Progenitor cell of endocrine pancreas (in vitro differentiated cells): ENCODE measurements at places on chromosomes 13 and 19.

DNA sequence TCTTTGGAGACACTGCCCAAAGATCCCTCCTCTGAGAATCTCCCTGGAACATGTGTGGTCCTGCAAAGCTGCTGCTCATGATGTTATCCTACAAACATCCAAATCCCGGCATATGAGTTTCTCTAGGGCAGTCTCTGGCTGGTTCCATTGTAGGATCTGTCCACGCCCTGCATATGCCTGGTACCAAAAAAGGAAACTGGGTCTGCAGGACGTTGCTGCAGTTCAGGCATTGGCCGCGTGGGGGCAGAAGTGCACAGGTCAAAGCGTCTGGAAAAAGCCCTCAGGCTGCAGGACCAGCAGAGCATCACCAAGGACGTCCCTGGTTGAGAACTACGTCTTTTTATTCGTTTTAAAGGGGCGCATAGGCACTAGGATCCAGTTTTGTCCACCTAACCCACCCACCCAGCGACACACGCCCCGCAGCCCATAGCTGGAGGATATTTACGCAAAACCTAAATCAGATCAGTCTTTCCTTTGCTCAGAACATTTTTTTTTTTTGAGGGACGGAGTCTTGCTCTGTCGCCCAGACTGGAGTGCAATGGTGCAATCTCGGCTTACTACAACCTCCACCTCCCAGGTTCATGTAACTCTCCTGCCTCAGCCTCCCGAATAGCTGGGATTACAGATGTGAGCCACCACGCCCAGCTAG lies 12.9 kb upstream of the ZNF564 start:
- peak; percentile 90 for DNase-seq
- H3K4me3 ChIP-seq = no peak overlapping the region
- no peaks in the 10 kb centered on the region for H3K4me1 ChIP-seq
- H3K27ac ChIP-seq = peak overlapping the region; percentile 5
- H3K36me3 ChIP-seq = no peaks in the 10 kb centered on the region

- H3K4me3 ChIP-seq = no peak overlapping the region
- no peaks in the 10 kb centered on the region for H3K27me3 ChIP-seq
- peaks cover 1% of the 10 kb centered on the region for H3K36me3 ChIP-seq
- H3K27ac ChIP-seq = no peak overlapping the region
- DNase-seq = no peak
These were observed 2.1 kb downstream of the ZNF331 start for GRCh38 chr19:53540091-53540490.

- H3K27me3 ChIP-seq = no peaks in the 10 kb centered on the region
- peak within 1 kb of the TSS; percentile 96 for H3K27ac ChIP-seq
- H3K36me3 ChIP-seq = peaks cover 4% of the 10 kb centered on the region
- H3K4me3 ChIP-seq = peak within 1 kb of the TSS; percentile 89
- peaks cover 38% of the 10 kb centered on the region for H3K4me1 ChIP-seq
- DNase-seq = peak; percentile 69
These were observed at the start of gene ZFP36 for GRCh38 chr19:39406656-39407409. ZFP36 (plus strand) TSS chr19:39406847; CDS start chr19:39406905, 58 bp downstream.

GRCh38 chr19:1384478-1385110 lies 887 bp downstream of the NDUFS7 start:
- peak overlapping the region; percentile 82 for H3K4me3 ChIP-seq
- no peak for DNase-seq
- H3K4me1 ChIP-seq = peaks cover 8% of the 10 kb centered on the region
- peak overlapping the region; percentile 57 for H3K27ac ChIP-seq
- no peaks in the 10 kb centered on the region for H3K27me3 ChIP-seq
- peaks cover 8% of the 10 kb centered on the region for H3K36me3 ChIP-seq

GRCh38 chr13:53848366-53848961 lies 819.9 kb downstream of the OLFM4 start:
- no peak overlapping the region for H3K4me3 ChIP-seq
- no peaks in the 10 kb centered on the region for H3K36me3 ChIP-seq
- no peak overlapping the region for H3K27ac ChIP-seq
- no peaks in the 10 kb centered on the region for H3K4me1 ChIP-seq
- no peak for DNase-seq

GRCh38 chr19:49132974-49133609 lies 13.7 kb downstream of the PPFIA3 start:
- peaks cover 37% of the 10 kb centered on the region for H3K27me3 ChIP-seq
- no peak for DNase-seq
- H3K27ac ChIP-seq = peak overlapping the region; percentile 20
- H3K4me1 ChIP-seq = no peaks in the 10 kb centered on the region
- peaks cover 2% of the 10 kb centered on the region for H3K36me3 ChIP-seq

DNA sequence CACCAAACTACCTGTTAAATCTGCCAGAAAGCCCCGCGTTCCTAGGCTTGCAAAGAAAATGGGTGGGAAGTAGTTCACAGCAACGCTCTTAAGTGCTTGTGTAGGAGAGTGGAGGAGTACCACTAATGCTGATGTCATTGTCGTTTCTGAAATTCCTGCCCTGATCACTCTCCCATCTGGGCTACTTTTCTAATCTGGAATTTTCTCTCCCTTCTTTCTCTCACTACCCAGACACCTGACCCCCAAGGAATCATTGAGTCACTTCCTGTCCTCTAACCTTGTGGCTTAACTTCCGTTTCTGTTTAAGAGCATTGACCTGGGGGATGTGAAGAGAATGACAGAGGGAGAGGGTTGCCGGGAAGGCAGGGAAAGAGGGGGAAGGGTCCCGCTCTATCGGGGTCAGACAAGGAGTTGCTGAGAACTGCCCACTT lies 98.7 kb downstream of the STARD13 start:
- H3K4me1 ChIP-seq = peaks cover 7% of the 10 kb centered on the region
- no peak overlapping the region for H3K4me3 ChIP-seq
- H3K27ac ChIP-seq = no peak overlapping the region
- H3K36me3 ChIP-seq = no peaks in the 10 kb centered on the region

DNA sequence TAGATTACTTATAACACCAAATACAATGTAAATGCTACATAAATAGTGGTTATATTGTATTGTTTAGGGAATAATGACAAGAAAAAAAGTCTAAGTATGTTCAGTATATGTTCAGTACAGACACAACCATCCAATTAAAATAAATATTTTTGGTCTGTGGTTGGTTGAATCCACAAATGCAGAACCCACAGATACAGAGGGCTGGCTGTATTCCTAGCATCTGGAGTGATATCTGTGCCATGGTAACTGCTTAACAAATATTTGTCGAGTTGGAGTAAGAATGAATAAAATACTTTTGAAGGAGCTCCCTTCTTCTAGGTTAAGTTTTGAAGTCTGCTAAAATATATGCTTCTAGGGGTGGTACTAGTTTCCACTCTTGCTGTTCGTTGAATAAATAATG lies 241.0 kb downstream of the KLF5 start:
- peak overlapping the region; percentile 15 for H3K27ac ChIP-seq
- H3K4me1 ChIP-seq = peaks cover 18% of the 10 kb centered on the region
- no peak overlapping the region for H3K4me3 ChIP-seq
- no peak for DNase-seq
- H3K36me3 ChIP-seq = no peaks in the 10 kb centered on the region

- H3K36me3 ChIP-seq = no peaks in the 10 kb centered on the region
- peaks cover 44% of the 10 kb centered on the region for H3K27me3 ChIP-seq
These were observed 23.7 kb upstream of the SEMA6B start for GRCh38 chr19:4582980-4583842.

- peaks cover 2% of the 10 kb centered on the region for H3K27me3 ChIP-seq
- H3K4me1 ChIP-seq = no peaks in the 10 kb centered on the region
- H3K27ac ChIP-seq = no peak overlapping the region
- no peak for DNase-seq
- no peak overlapping the region for H3K4me3 ChIP-seq
These were observed 83.6 kb downstream of the C1QTNF9 start for GRCh38 chr13:24392972-24393371.

- H3K4me3 ChIP-seq = no peak overlapping the region
- peaks cover 1% of the 10 kb centered on the region for H3K4me1 ChIP-seq
- H3K27ac ChIP-seq = no peak overlapping the region
These were observed 47.9 kb downstream of the CEBPG start for GRCh38 chr19:33421368-33421767.

- no peaks in the 10 kb centered on the region for H3K36me3 ChIP-seq
- no peaks in the 10 kb centered on the region for H3K27me3 ChIP-seq
- no peak for DNase-seq
- H3K27ac ChIP-seq = no peak overlapping the region
These were observed 50.2 kb downstream of the MTMR6 start for GRCh38 chr13:25237083-25237482.

DNA sequence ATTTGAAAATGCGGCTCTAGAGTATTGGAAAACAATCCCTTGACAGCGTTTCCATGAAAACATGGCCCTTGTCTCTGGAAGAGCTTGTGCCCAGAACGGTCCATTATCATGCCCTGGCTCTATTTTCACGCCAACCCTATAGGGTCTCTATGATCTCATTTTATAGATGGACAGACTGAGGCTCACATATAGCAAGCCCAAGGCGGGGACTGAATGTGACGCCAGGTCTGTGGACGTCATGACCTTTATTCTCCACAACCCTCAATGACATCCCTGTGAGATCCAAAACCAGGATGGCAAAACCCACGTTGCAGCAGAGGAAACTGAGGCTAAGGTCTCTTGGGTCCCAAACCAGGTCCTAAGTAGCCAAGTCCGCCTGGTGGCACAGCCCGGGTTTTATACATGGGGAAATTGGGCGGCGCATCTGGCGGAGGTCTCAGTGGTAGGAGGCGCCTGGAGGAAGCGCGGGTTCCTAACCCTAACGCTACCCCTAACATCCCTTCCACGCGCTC lies 425 bp upstream of the COLGALT1 start:
- peaks cover 3% of the 10 kb centered on the region for H3K36me3 ChIP-seq
- H3K27me3 ChIP-seq = no peaks in the 10 kb centered on the region
- no peak for DNase-seq
- no peaks in the 10 kb centered on the region for H3K4me1 ChIP-seq

DNA sequence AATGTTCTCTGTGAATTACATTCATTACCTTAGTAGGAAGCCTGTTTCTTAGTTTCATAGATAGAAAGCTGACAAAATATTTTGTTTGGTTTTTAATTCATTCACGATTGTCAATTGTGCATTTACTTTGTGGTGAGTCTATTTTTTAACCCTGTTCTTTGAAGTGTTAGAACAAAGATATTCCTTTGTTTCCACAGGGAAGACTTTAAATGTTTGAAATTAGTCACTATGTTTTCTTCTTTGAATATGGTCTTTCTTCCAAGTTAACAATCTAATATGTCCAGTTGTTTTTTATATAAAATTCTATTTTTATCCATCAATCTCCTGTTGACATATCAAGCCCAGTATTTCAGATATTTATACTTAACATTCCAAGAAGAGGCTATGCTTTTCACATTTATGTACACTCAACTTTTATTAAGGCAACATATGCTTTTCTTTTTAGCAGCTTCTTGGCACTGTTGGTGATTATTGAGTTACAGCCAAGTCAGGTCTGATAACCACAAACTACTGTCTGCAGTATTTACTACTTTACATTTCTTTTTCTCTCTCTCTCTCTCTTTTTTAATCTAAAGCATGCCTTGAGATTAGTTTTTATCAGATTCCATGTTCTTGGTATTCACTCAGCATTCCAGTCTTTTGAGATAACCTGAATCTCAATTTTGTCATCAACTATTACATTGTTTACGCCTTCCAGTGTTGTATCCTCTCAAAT lies 812.8 kb upstream of the SLC10A2 start:
- DNase-seq = no peak
- peaks cover 11% of the 10 kb centered on the region for H3K4me1 ChIP-seq
- H3K36me3 ChIP-seq = no peaks in the 10 kb centered on the region
- no peaks in the 10 kb centered on the region for H3K27me3 ChIP-seq
- H3K27ac ChIP-seq = no peak overlapping the region
- H3K4me3 ChIP-seq = no peak overlapping the region

GRCh38 chr19:35116072-35116801 lies 614 bp downstream of the FXYD3 start:
- H3K4me3 ChIP-seq = peak overlapping the region; percentile 61
- H3K4me1 ChIP-seq = peaks cover 27% of the 10 kb centered on the region
- peaks cover 14% of the 10 kb centered on the region for H3K27me3 ChIP-seq
- DNase-seq = no peak
- H3K27ac ChIP-seq = peak overlapping the region; percentile 82

GRCh38 chr13:73698859-73699258 lies 435.3 kb downstream of the KLF12 start:
- no peak overlapping the region for H3K4me3 ChIP-seq

DNA sequence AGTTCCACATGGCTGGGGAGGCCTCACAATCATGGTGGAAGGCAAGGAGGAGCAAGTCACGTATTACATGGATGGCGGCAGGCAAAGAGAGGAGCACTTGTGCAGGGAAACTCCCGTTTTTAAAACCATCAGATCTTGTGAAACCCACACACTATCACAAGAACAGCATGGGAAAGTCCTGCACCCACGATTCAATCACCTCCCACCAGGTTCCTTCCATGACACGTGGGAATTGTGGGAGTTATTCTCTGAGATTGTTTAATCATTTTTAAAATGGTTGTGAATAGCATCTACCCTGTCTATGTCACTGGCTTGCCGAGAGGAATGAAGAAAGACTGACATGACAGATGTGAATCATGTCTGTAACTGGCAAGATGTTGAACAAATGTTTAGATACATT lies 301.7 kb downstream of the HS6ST3 start:
- no peak overlapping the region for H3K4me3 ChIP-seq
- no peaks in the 10 kb centered on the region for H3K27me3 ChIP-seq
- H3K27ac ChIP-seq = no peak overlapping the region
- no peaks in the 10 kb centered on the region for H3K36me3 ChIP-seq
- no peaks in the 10 kb centered on the region for H3K4me1 ChIP-seq

DNA sequence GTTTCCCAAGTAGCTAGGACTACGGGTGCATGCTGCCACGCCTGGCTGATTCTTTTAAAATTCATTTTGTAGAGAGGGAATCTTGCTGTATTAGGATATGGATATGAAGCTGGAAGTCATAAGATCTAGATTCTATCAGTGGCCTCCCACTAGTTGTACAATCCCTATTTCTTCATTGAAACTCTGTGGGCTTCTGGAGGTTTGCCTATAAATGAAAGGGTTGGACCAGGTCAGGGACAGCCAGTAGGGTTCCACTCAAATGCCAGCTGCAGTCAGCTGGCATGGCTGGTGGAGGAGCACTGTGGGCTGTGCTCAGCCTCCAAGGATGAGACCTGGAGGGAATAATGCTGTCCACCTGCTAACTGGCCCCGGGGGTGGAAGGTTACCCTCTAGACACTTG lies 110.2 kb upstream of the GJB6 start:
- H3K27ac ChIP-seq = no peak overlapping the region
- H3K27me3 ChIP-seq = peaks cover 3% of the 10 kb centered on the region
- H3K4me3 ChIP-seq = no peak overlapping the region
- H3K4me1 ChIP-seq = no peaks in the 10 kb centered on the region
